Stimulated activated CD4-positive, alpha-beta T cell treated with anti-CD3 and anti-CD28 coated beads, Interleukin-1b, Interleukin-23, amount 100 ng/mL, for 4 hours (primary cell): ENCODE measurements at places on chromosomes 7 and 10.

DNA sequence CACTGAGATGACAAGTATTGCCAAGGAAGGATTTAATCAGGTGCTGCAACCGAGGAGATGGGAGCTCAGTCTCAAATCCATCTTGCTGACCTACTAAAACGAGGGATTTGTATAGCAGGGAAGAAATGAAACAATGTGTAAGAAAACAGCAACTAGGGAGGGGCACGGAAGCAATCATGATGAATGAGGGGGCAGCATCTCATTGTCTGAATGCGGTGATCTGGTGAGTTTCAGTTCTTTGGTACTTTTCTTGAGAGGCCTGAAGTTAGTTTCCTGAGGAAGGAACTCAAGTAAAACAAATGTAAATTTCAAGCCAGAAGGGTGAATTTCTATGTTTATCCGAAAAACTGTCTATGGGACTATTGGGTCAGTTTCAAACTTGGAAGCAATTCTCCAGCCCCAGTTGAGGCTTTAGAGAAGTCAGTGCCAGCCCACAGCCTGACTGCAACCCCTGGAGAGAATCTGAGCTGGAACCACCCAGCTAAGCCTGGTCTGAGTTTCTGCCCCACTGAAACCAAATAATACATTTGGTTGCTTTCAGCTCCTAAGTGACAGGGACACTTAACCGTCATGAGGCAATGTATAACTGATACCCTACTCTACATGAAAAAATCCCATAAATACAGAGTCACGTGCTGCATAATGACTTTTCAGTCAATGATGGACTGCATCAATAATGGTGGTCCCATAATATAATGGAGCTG, 45.8 kb upstream of the TNS3 start:
- DNase-seq = no peak

GRCh38 chr10:17226891-17227303, 1.1 kb upstream of the VIM start:
- no peak for DNase-seq

GRCh38 chr7:100887516-100888290, 1.8 kb downstream of the UFSP1 start:
- DNase-seq = no peak

- no peak for DNase-seq
These were observed 217.4 kb downstream of the MAD1L1 start for GRCh38 chr7:2015251-2015871.

GRCh38 chr7:4113271-4113670, 568.8 kb upstream of the FOXK1 start:
- no peak for DNase-seq

DNA sequence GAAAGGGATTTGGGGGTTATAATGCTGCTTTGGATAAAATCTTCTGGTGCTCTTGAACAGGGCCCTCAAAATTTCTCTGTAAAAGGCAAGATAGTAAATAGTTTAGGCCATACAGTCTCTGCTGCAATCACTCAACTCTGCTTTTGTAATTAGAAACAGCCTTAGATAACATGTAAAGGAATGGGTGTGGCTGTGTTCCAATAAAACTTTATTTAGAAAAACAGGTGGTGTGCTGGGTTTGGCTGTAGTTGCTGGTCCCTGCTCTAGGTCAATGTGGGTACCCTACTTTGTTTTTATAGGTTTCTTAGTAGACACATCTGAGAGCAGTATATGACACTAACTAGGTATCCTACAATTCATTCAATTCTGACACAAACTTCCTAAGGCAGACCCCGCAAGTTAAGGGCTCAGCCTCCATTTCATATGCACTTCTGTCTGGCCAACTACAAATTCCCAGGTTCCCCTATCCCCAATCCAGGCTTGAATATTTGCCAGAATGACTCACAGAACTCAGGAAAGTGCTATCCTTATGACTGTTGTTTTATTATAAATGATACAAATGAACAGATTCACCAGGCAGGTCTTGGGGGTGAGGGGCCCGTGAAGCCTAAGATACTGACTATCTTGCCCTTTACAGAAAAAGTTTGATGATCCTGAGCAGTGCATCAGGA, 349.9 kb downstream of the RPS24 start:
- DNase-seq = no peak

DNA sequence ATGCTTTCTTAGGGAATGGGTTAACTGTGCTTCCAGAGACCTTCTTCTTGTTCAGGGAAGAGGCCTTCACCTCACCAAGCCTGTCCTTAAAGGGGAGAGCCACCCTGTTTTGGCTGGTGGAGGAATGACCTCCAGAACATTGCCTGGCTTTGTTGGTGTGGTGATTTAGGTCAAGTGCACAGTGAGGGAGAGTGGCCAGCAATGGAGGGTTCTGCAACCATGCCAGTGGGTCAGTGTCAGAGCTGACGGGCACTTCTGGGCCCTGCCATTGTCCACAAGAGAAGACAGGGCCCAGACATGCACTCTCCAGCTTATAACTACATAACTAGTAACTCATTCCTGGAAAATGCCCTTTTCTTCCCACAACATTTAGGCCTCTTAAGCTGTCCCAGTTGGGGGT, 238.5 kb upstream of the AKR1E2 start:
- no peak for DNase-seq

DNA sequence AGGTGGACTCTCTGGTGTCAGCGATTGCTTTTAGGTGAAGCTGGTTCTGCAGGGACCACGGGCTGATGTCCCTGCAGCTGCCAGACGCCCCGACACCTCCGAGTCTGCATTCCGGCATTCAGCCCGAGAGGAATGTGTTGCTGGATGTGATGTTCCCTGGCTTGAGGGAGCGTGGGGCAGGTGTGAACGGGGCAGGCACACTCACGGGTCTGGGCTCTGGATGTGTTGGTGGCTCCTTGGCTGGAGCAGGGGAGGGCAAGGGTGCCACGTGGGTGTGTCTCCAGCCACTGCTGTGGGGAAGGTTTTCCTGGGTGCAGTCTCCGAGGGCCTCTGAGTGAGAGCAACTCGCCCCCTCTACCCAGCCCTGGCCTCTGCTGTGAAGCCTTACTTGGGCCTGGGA, 140.5 kb downstream of the CAMK1D start:
- DNase-seq = no peak

DNA sequence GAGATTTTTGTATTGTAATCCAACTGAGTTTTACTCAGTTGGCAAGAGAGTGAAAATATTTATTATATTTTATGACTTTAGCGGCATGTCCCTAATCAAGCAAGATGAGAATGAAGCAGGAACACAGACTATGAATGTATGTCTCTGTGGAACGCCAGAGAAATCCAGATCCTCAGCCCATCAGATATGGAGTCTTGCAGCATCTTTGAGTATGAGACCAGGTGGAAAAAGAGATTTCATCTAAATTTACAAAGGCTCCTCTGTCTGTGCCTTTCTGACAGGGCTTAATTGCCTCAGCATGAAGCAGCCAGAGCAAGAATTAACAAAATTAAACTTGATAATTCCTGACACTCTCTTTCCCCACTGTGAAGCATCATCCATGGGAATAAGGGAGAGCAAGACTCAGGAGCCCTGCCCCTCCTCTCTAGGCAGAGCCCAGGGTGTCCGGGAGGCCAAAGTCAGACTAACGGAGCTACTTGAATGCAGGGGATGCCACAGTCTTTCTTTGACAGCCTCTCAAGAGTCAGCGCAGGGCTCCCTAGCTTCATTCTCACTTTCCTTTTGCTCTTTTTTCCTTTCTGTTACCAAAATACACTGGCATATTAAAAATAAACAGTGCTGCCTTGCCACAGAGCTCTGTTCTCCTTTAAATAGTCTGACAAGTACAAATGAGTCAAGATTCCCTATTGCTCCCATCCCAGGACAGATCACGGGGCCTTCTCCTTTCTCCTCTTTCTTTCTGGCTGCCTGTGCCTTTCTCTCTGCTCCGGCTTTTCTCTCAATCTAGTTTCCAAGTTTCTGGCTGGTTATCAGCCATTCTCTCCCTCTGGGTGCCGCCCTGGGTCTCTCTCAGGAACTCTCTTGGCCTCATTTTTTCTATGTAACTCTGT, 132.2 kb upstream of the INHBA start:
- no peak for DNase-seq

- DNase-seq = no peak
These were observed 135.4 kb upstream of the FZD1 start for GRCh38 chr7:91128683-91129348.

GRCh38 chr10:114084215-114084614, 40.5 kb downstream of the ADRB1 start:
- no peak for DNase-seq

GRCh38 chr10:104322416-104322782, 15.9 kb downstream of the ITPRIP start:
- no peak for DNase-seq

DNA sequence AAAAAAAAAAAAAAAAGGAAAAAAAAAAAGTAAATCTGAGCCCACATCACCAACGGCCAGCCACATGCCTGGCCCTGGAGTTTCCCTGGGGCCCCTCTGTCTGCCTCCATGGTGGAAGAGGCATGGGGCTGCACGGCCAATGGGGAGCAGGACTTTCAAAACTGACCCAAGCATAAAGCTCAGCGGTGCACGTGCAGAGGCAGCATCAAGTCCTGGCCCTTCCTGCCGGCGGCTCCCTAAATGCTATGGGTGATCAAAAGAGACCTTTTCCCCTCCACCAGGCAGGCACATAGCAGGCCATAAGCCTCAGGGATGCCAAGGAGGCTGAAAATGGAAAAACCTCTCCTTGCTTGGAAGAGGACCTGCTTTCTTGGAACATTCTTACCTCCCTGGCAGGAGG, 94.3 kb downstream of the OAT start:
- DNase-seq = no peak

- DNase-seq = no peak
These were observed 351.6 kb upstream of the ZMIZ1 start for GRCh38 chr10:78717200-78717599.

DNA sequence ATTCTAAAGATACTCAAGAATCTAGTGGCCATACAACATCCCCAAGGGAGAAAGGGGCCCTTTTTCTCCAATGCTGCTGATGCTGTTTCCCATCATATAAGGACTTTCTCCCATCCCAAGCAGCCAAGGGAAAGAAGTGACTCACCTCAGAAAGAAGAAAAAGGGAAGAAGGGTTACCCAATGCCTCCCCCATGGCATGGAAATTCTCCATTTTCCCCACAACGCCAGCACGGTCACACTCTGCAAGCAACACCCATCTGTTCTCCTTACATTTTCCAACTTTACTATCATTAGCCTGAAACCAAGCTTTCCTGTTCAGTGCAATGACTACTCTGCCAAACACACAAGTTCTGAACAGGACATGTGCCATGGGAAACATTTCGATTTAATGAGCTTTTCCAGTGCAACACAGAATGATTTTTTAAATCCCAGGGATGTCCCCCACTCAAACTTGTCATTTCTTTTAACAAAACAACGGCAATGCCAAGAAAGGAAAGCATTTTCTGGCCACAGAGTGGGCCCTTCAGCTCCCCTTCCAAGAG, 67.9 kb downstream of the PTPRN2 start:
- no peak for DNase-seq

GRCh38 chr10:4652111-4653010, 173.6 kb upstream of the AKR1E2 start:
- peak; percentile 17 for DNase-seq

DNA sequence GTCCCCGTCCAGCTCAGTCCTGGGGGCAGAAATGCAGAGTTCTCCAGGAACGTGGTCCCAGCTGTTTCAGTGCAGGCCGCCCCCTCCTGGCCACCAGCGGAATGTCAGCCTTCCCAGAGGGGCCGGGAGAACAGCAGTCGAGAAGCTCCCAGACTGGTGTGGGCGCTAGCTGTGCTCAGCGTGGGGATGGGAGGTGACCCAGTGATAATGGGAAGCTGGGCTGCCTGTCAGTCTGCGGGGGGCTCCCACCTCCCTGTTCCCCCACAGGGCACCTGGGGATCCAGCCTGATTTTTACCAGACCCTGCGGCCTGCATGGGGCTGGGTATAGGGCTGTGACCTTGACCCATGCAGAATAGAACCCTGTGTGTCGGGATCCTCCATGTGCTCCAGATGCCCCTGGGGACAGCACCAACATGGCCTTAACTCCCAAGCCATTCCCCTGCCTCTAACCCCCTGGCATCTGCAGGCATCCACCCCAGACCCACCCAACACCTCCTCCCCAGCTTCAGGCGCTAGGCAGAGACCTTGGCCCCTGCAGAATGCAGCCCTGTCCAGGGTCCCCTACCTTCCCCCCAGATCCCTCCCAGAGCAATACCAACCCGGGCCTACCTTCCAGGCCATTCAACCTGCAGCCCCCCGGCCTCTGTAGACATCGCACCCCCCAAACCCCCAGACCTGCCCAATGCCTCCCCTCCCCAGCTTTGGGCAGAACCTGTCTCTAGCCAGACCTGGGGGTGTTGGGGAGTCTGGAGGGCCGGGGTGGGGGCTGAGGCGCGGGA, 880 bp upstream of the ELN start:
- peak; percentile 30 for DNase-seq

- no peak for DNase-seq
These were observed 118.7 kb upstream of the GDF10 start for GRCh38 chr10:47181052-47181849.
